ENCODE measurements at places on chromosomes 6 and 20.

DNA sequence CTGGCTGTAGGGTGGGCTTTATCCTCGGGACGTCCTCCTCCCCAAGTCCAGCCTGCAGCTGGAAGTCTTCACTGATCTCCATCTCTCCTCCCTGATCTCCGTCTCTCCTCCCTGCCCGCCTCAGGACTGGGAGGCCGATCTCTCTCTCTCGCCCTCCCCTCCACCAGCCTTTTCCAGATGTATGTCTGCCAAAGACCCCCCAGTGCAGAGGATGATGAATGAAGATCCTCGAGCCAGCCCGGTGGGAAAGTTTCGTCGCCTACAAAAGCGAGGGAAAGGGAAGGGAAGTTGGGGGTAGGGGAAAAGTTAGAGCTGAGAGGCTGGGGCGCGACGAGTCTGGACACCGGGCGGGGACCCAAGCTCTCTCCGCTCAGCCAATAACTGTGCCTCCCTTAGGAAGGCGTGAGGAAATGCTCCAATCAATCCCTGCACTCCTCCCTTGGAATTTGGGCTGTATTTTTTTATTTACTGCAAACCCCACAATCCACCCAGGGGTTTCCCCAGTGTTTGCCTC lies 595 bp upstream of the SRF start:
- no peak for DNase-seq

DNA sequence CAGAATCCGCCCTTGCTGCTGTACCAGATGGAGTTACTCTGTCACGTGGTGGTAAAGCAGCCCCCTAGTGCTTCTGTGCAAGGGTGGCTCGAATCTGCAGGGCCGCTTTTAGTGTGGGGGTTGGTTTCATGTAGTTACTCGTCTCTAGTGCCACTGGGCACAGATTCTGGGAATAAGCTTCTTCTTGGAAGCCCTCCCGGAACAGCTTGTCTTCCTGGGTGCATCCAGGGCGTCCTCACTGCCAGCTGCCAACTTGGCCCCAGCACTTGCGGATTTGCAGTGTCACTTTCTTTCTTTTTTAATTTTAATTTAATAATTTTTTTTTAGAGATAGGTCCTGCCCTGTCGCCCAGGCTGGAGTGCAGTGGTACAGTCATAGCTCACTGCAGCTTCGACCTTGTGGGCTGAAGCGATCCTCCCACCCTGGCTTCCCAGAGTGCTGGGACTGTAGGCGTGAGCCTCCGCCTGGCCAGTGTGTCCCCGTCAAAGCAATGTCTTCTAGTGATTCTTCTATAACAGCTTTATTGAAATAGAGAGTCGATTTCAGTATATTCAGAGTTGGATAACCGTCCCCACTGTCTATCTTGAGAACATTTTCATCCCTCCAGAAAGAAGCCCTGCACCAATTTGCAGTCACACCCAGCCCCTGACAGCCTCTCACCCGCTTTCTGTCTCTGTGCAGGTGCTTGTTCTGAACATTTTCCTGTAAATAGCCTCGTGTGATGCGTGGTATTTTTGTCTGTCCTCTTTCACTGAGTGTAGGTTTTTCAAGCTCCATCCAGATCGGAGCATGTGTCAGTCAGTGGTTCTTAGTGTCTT lies 25.9 kb downstream of the PYGB start:
- no peak for DNase-seq

DNA sequence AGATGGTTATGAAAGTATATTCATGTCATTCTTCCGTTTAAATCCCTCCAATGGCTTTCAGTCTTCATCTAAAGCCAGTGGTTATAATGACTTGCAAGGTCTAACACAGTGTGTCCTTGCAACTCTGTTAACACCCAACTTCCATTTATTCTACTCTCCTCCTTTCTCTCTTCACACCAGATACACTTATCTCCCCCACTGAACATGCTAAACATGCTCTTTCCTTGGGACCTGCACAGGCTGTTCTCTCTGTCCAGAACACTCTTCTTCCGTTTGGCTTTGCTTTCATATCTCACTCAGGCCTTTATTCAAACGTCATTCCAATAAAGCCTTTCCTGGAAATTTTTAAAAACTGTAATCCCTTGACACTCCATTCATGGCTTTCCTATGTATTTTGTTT lies 91.5 kb downstream of the EPHA7 start:
- no peak for DNase-seq

DNA sequence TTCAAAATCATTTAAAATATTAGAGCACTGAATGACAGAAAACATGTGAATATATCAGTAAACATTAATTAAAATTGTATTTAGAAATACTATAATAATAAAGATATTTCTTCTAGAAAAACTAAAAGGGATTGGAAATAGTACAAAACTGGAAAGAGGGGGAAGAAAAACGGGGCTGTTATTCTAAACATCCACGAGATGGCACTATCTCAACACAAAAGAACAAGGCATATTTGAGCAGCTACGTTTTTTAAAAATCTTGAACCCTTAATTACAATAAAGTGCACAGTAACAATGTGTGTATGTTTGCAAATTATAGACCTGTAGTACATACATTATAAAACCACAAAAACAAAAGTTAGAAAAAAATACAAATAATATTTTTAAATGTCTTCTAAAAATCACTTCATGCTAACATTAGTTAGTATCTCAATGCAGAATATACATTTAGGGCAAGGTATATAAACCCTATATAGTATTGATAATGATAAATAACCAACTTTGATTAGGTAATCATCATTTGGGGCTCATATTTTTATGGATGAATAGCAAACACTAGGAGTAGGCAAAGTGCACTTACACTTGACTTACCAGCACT lies 42.5 kb upstream of the PNISR start:
- no peak for DNase-seq

DNA sequence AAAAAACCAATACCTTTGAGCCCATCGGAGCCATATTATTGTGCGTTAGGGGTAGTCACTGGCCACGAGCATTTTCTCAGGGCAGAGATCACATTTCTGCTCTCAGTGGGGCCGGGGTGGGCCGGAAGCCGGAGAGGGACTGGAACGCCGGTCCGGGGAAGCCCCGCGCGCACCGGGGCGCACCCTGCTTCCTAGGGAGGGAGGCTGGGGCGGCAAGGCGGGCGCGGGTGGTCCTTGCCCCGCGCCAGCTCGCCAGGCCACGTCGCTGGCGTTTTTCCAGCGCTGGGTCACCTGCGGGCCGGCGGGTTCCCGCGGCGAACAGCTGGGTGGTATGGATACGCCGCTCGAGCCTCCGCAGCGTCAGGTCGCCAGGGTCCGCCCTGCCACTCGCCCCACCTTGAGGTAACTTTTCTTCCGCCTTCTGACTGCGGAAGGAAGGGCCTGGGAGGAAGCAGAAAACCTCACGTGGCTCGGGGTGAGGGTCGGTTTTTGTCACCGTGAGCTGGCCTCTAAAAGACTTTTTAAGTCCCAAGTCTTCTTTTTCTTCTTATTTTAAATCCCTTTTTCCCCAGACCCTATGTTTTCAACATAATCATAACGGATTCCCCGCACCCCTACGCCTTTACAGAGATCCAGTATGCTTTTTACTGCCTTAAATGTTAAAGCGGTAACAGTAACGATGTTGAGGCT lies 2.7 kb upstream of the EEF1A1 start:
- peak; percentile 49 for DNase-seq

GRCh38 chr6:1382883-1383728 lies 6.3 kb upstream of the FOXF2 start:
- no peak for DNase-seq

- no peak for DNase-seq
Observed at GRCh38 chr6:142916881-142917280, 28.1 kb downstream of the HIVEP2 start.

Measured in activated naive CD8-positive, alpha-beta T cell treated with anti-CD3 and anti-CD28 coated beads, Interleukin-2, amount 50 U/mL, for 16 hours (primary cell).